A549 treated with CpdA at 1 μM for 4 hours (cell line): ENCODE measurements at places on chromosomes 11 and 22. TPM values are rescaled to one million over a fixed set of nuclear protein-coding genes. Genes with fewer than 3 reads are reported as not detected.

TRIM48 gene
- total RNA-seq = not detected in 5 replicates

MSANTD4 gene
- 8.2 to 12.7 TPM (median 8.7 TPM) in 5 replicates for total RNA-seq

DGCR6 gene
- total RNA-seq = 0.55 to 1.5 TPM (median 1.3 TPM) in 5 replicates

MS4A5 gene
- total RNA-seq = not detected in 5 replicates

KREMEN1 gene
- total RNA-seq = 2.3 to 3.6 TPM (median 3.4 TPM) in 5 replicates

CD3D gene
- total RNA-seq = not detected in 5 replicates

SMIM35 gene
- total RNA-seq = not detected in 5 replicates

PATE4 gene
- total RNA-seq = not detected in 5 replicates

CRYAB gene
- 4.1 to 11.8 TPM (median 5.7 TPM) in 5 replicates for total RNA-seq

DERL3 gene
- total RNA-seq = 0.22 to 0.64 TPM (median 0.52 TPM) in 5 replicates

FAM181B gene
- total RNA-seq = 0.04 to 0.08 TPM (median 0.05 TPM) in 3 of 5 replicates, not detected in the others

CYTH4 gene
- 0.82 to 1.2 TPM (median 1.0 TPM) in 5 replicates for total RNA-seq

MRGPRD gene
- not detected in 5 replicates for total RNA-seq

ART5 gene
- 0.17 to 0.55 TPM (median 0.33 TPM) in 5 replicates for total RNA-seq

DUSP8 gene
- total RNA-seq = 1.1 to 2.3 TPM (median 2.0 TPM) in 5 replicates

DCHS1 gene
- total RNA-seq = 0.09 to 0.14 TPM (median 0.11 TPM) in 5 replicates

SGSM1 gene
- 0.17 to 0.68 TPM (median 0.38 TPM) in 5 replicates for total RNA-seq

GLYAT gene
- total RNA-seq = not detected in 5 replicates

YPEL4 gene
- 0.16 to 0.43 TPM (median 0.32 TPM) in 5 replicates for total RNA-seq

CASTOR1 gene
- 4.9 to 8.7 TPM (median 6.5 TPM) in 5 replicates for total RNA-seq

VPREB1 gene
- total RNA-seq = not detected in 5 replicates

ALDH3B1 gene
- total RNA-seq = 110 to 131 TPM (median 118 TPM) in 5 replicates

HPS4 gene
- 14.7 to 17.3 TPM (median 16.1 TPM) in 5 replicates for total RNA-seq

NTM gene
- total RNA-seq = not detected in 5 replicates

VPREB3 gene
- 0.39 to 1.6 TPM (median 0.79 TPM) in 4 of 5 replicates, not detected in the other for total RNA-seq

CHRDL2 gene
- total RNA-seq = 2.5 to 5.7 TPM (median 4.3 TPM) in 5 replicates

C22orf15 gene
- total RNA-seq = not detected in 5 replicates

CBLIF gene
- total RNA-seq = not detected in 5 replicates

NAV2 gene
- total RNA-seq = 16.4 to 26.4 TPM (median 19.8 TPM) in 5 replicates

SERPING1 gene
- 0.37 to 1.1 TPM (median 0.64 TPM) in 5 replicates for total RNA-seq

MOGAT2 gene
- not detected in 5 replicates for total RNA-seq

OR8A1 gene
- total RNA-seq = not detected in 5 replicates

PARVG gene
- not detected in 5 replicates for total RNA-seq

ZNF280A gene
- 2.6 to 3.3 TPM (median 2.8 TPM) in 5 replicates for total RNA-seq

ZNF70 gene
- 0.86 to 1.2 TPM (median 1.0 TPM) in 5 replicates for total RNA-seq

PRSS23 gene
- total RNA-seq = 470 to 536 TPM (median 517 TPM) in 5 replicates

ELFN2 gene
- total RNA-seq = 5.8 to 9.0 TPM (median 8.2 TPM) in 5 replicates

MUC15 gene
- not detected in 5 replicates for total RNA-seq

GVQW3 gene
- total RNA-seq = 0.68 to 1.7 TPM (median 1.1 TPM) in 5 replicates

OR52E8 gene
- total RNA-seq = not detected in 5 replicates

CFAP300 gene
- 4.4 to 5.9 TPM (median 5.6 TPM) in 5 replicates for total RNA-seq

MAPK8IP1 gene
- total RNA-seq = 5.1 to 7.0 TPM (median 5.9 TPM) in 5 replicates

P2RY6 gene
- 7.5 to 17.6 TPM (median 14.1 TPM) in 5 replicates for total RNA-seq

OPCML gene
- not detected in 5 replicates for total RNA-seq

FAM111B gene
- 7.2 to 9.3 TPM (median 7.7 TPM) in 5 replicates for total RNA-seq

FAT3 gene
- 0.13 to 0.90 TPM (median 0.84 TPM) in 5 replicates for total RNA-seq

ZBED4 gene
- total RNA-seq = 9.8 to 12.9 TPM (median 12.0 TPM) in 5 replicates

ACTN3 gene
- 0.01 TPM in 1 of 5 replicates, not detected in the others for total RNA-seq

FADS1 gene
- 113 to 152 TPM (median 135 TPM) in 5 replicates for total RNA-seq

PHETA2 gene
- not detected in 5 replicates for total RNA-seq

BATF2 gene
- 0.71 to 1.3 TPM (median 1.1 TPM) in 5 replicates for total RNA-seq

SCUBE1 gene
- 0.03 to 0.15 TPM (median 0.14 TPM) in 5 replicates for total RNA-seq

PARVA gene
- total RNA-seq = 22.8 to 27.9 TPM (median 25.1 TPM) in 5 replicates

RIMBP3B gene
- 0.48 to 0.72 TPM (median 0.57 TPM) in 5 replicates for total RNA-seq

KCNK4 gene
- total RNA-seq = 0.07 to 0.24 TPM in 2 of 5 replicates, not detected in the others
